CD14-positive monocyte (primary cell): ENCODE measurements at places on chromosomes 2 and 18. TPM values are rescaled to one million over a fixed set of nuclear protein-coding genes. Genes with fewer than 3 reads are reported as not detected.

Gene HMSD
- not detected in 2 replicates for polyA plus RNA-seq

Gene SLC5A7
- not detected for polyA plus RNA-seq

GRCh38 chr2:16067037-16067406, 126.7 kb downstream of the MYCN start:
- DNase-seq: no peak

DNA sequence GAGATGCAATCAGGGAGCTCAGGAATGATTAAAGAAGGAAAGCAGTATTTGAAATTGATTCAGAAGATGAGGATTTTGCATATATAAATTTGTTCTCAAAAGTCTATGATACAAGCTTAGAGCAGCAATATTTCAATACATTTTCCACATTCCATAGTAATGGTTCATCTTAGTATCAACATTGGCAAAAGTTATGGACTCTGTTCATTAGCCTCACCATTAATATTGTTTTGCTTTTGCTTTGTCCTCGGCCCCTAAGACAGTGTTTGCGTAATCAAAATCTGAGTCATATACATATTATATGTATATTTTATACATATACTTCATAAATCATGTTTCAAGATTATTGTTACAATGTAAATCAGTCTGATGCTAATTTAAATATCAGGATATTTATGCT, 176.6 kb downstream of the CNTNAP5 start:
- no peak for DNase-seq

Gene PROC
- not detected for polyA plus RNA-seq

DNA sequence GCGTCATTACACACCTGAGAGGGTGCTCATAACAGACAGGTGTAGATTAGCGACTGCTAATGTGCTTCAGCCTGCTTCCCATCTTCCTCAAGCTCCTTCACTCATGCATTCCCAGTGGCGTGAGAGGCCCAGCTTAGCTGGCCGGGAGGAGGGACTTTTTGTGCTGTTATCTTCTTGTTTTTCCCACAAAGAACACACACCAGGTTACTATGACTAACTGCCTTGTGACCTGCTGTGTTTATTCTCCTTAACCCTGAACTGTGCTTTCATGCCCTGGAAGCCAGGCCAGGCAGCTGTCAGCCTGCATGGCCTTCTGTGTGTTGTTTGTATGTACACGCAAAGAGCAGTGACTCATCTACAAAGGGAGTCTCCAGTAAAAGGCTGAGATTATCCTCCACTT, 143.8 kb downstream of the PIEZO2 start:
- DNase-seq: no peak

DNA sequence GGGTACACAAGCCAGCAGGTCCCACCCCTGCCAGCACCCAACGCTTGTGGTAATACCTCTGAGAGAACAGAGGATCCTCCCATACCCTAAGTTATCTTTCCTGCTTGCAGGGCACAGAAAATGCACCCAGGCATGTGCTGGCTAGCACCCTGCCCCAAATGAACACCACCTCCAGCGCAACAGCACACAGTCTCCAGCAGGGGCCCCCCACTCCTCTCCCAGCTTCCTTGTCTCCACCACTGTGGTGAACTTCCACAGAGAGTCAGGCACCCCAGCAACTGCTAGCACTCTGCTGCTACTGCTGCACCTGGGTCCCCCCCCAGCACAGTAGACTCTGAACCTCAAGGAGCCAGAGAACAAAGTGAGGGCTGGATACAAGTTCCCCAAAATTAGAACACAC, 216.8 kb upstream of the CNTNAP5 start:
- no peak for DNase-seq

DNA sequence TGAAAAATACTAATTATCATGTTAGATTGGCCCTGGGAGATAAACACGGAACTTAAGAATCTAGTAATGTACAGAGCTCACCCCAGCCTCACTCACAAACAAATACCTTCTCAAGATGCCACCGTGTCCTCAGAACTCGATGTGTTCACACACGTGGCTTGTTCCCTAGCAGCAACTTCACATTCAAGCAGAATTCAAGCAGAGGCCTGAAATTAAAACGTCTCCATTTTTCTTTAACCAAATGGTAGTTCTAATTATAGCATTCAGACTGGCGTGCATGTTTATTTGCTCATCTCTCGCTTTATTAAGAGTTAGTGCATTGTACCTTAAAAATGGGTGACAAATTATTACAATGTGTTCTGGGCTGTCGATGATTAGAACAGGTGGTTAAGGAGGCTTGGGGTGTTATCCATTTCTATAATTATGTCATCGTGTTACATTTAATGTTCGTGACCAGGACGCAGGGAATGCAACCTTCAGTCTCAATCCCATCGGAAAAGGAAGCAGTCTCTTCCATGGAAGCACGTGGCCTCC, 57.3 kb upstream of the SLC66A3 start:
- no peak for DNase-seq
